ENCODE measurements at places on chromosomes 13 and 19. TPM values are rescaled to one million over a fixed set of nuclear protein-coding genes. Genes with fewer than 3 reads are reported as not detected.

The CPAMD8 gene
- total RNA-seq, result 26.3 TPM

The NLRP5 gene
- total RNA-seq, result not detected

GRCh38 chr13:110301083-110301482 lies 5.9 kb downstream of the COL4A1 start:
- no peak for DNase-seq

DNA sequence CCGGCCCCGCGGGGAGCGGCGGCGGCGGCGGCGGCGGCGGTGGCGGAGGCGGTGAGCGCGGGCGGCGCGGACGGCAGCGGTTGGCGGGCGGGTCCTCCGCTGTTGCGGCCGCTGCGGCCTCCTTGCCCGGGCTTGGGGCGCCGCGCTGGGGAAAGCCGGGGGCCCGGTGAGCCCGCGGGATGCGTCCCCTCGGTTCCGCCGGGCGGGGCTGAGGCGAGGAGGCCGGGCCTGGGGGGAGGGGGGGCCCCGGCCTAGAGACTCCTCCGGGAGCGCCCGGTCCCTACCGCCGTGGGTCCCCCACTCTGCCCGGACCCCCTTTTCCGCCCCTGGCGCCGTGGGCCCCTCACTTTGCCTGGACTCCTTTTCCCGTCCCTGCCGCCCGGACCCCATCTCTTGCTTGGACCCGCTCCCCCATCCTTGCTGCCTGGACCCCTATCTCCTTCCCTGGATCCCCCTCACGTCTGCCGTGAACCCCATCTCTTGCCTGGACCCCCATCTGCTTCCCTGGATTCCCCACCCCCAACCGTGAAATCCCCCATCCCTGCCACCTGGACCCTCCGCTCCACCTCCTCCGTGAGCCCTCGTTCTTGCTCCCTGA lies 28.6 kb upstream of the NDUFS7 start:
- no peak for DNase-seq

- DNase-seq, result no peak
Measured at GRCh38 chr13:102863590-102863989, 17.8 kb downstream of the ERCC5 start.

The FPR1 gene
- 6.1 TPM for total RNA-seq

Data from tibial nerve (tissue), 4 donors.